CD8-positive, alpha-beta memory T cell (primary cell): ENCODE measurements at places on chromosomes 5 and 9. TPM values are rescaled to one million over a fixed set of nuclear protein-coding genes. Genes with fewer than 3 reads are reported as not detected.

DNA sequence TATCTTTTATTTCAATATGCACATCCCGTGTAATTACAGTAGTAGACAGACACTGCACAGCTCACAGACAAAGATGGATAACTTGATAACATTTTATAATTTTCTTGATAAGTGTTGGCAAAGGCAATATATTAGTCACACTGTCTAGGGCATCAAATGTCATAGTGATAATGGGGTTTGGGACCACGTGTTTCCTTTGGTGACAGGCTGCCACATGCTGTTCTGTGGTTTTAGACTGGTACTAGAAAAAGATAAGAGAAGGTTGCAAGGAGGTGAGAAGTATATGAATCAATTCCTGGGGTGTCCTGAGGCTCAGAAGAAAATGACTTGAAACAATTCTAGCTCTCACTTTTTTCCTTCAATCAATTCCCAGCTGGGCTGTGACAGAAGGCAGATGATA lies 258.8 kb upstream of the CHD1 start:
- H3K27me3 ChIP-seq = no peaks in the 10 kb centered on the region
- H3K36me3 ChIP-seq = no peaks in the 10 kb centered on the region
- no peak overlapping the region for H3K27ac ChIP-seq
- no peaks in the 10 kb centered on the region for H3K4me1 ChIP-seq
- no peak for DNase-seq
- no peak overlapping the region for H3K4me3 ChIP-seq

DNA sequence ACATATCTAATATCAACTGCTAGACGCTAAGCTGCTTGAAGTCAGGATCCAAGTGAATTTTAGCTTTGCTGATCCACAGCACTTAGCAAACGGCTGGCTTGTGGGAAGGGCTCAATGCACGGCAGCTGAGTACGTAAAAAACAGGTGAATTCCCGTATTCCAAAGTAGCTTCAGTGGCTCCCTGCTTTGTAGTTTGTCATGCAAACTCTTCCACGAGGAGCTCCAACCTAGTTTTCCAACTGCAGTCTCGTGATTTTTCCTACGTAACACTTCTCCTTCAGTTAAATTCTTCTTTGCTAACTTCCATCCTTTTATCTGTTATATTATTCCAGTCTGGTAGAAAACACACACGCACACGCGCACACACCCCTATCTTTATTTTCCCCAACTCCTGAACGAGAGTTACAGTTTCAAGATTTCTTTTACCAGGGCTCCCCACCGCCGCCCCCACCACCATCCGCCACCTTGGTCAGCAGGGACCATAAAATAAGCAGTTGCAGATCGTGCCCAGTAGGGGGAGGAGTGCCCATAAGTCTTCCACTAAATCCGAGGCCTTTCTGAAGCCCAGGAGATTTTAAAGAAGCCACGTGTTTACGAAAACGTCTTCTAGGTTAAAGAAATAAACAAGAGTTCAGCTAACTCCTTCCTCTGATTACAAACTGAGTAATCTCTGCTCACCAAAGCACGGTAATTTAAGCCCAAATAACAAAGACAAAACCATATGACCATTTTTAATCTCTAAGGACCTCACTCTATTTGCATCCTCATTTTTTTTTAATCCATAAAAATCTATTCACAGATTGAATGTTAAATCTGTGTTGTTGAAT lies 34.8 kb upstream of the TRIO start:
- no peaks in the 10 kb centered on the region for H3K27me3 ChIP-seq
- no peaks in the 10 kb centered on the region for H3K4me1 ChIP-seq
- peak; percentile 5 for DNase-seq

DNA sequence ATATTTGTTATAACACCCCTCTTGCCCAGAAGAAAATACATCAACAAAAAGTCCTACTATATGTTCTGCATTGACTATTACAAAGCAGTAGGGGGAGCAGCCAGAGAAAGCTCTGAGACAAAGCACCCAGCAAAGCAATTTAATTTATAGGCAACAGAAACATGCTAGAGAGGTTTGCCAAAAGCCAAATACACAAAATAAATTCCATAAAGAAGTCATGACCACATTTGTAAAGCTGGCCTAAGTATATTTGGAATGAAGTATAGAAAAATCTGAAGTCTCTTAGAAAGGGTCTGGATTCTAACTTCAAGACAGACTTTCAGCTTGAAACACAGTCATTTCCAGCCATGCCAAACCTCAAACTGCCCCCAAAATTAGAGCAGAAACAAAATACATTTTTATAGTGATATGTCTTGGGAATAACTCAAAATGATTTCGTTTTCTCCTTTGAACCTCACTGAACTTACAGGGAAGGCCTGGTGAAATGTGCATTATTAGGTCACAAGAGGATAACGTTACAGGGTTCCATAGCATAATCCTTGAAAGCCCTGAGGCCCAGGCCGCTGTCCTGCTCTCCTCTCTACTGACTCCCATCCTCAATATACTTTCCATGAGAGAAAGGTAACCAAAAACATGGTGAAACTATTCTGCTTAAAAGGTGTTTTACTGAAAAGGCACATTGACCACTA lies 451.8 kb downstream of the RAB3C start:
- H3K4me1 ChIP-seq = peaks cover 30% of the 10 kb centered on the region
- no peaks in the 10 kb centered on the region for H3K27me3 ChIP-seq
- no peaks in the 10 kb centered on the region for H3K36me3 ChIP-seq
- H3K27ac ChIP-seq = no peak overlapping the region

- H3K27me3 ChIP-seq = no peaks in the 10 kb centered on the region
- no peak overlapping the region for H3K4me3 ChIP-seq
- DNase-seq = no peak
- H3K27ac ChIP-seq = no peak overlapping the region
Measured at GRCh38 chr9:38424918-38425317, 664 bp upstream of the IGFBPL1 start.

Gene FOXD4L4
- not detected for polyA plus RNA-seq

Gene PCDHGB4
- 0.08 TPM for polyA plus RNA-seq
